ENCODE measurements at places on chromosomes 7 and 10.

- no peak overlapping the region for H3K27ac ChIP-seq
- no peak overlapping the region for H3K4me3 ChIP-seq
- no peak for DNase-seq
- H3K36me3 ChIP-seq: no peaks in the 10 kb centered on the region
Observed at GRCh38 chr10:76286536-76286935, 855.1 kb downstream of the LRMDA start.

GRCh38 chr10:88076027-88076880 is 212.8 kb downstream of the PTEN start:
- H3K4me1 ChIP-seq: peaks cover 9% of the 10 kb centered on the region
- no peak for DNase-seq
- H3K36me3 ChIP-seq: no peaks in the 10 kb centered on the region
- no peak overlapping the region for H3K4me3 ChIP-seq
- H3K27ac ChIP-seq: no peak overlapping the region

DNA sequence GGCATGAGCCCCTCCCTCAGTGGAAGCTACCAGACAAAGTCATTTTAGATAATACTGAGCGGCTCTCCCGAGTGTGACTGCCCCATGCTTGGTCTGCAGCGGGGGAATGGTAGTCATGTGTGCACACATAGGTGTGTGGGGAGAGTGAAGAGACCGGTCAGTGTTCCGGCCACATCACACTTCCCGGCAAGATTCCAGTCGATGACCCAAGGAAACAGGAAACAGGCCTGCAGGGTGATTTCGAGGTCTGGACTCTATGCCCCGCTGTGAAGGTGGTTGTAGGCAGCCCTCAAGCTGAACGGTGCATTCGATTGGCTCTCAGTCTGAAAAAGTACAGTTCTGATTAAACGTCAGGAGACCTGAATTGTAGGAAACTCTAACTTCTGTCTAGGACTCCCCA is 73.2 kb downstream of the SYPL1 start:
- peaks cover 21% of the 10 kb centered on the region for H3K27me3 ChIP-seq
- no peaks in the 10 kb centered on the region for H3K36me3 ChIP-seq
- no peak for DNase-seq
- H3K4me1 ChIP-seq: peaks cover 9% of the 10 kb centered on the region
- H3K4me3 ChIP-seq: no peak overlapping the region

GRCh38 chr7:36036590-36036989 is 116.5 kb upstream of the EEPD1 start:
- H3K36me3 ChIP-seq: no peaks in the 10 kb centered on the region
- DNase-seq: no peak
- H3K4me3 ChIP-seq: no peak overlapping the region
- no peak overlapping the region for H3K27ac ChIP-seq
- peaks cover 16% of the 10 kb centered on the region for H3K27me3 ChIP-seq
- no peaks in the 10 kb centered on the region for H3K4me1 ChIP-seq

GRCh38 chr7:13880789-13881188 is 108.7 kb downstream of the ETV1 start:
- H3K4me3 ChIP-seq: no peak overlapping the region
- no peak overlapping the region for H3K27ac ChIP-seq
- H3K27me3 ChIP-seq: no peaks in the 10 kb centered on the region

Measured in activated CD4-positive, alpha-beta T cell treated with anti-CD3 and anti-CD28 coated beads, Interleukin-2, amount 10 ng/mL, durations not matched to agents 24 days and 14 days (primary cell).